CD4-positive, alpha-beta memory T cell (primary cell): ENCODE measurements at places on chromosomes 7 and 10.

GRCh38 chr10:47061776-47062175 lies 150.5 kb downstream of the PTPN20 start:
- no peak for DNase-seq

GRCh38 chr7:16850614-16851466 lies 30.9 kb downstream of the AGR3 start:
- no peak for DNase-seq

DNA sequence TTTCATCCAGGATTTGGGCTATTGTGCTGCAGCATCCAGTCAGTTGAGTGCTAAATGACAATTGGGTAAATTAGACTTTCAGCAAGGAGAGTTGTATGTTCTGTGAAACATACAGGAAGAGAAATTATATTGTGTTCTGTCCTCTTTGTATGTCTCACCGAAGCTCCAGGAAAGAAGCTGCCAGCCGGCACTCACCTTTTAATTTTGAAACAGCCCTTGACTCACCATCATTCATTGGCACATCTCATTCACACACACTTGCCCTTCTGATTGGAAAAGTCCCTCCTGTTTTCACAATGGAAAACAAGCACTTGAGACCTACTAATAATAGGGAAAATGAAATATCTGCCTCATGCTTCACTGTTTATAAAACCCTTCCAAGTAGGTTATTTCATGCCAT lies 495.6 kb downstream of the RPS24 start:
- no peak for DNase-seq

GRCh38 chr7:151007469-151007898 lies 16.7 kb downstream of the NOS3 start:
- DNase-seq: no peak

DNA sequence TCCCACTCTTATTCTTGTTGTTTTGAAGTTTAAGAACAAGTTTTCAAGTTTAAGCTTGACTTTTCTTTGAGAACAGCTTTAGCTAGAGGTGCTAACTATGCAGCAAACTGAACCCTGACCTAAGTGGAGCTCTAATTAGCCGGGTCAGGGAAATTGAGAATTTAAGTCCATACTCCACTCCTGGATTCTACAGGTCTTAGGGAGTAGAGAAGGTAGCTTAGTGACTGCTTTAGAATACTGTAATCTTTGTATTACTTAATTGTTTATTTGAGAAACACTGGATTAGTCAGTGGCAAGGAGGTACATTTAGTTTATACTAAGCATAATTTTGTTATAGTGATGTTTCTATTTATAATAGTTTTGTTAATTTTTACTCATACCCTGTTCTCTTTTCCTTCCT lies 74.6 kb upstream of the STRIP2 start:
- DNase-seq: no peak

DNA sequence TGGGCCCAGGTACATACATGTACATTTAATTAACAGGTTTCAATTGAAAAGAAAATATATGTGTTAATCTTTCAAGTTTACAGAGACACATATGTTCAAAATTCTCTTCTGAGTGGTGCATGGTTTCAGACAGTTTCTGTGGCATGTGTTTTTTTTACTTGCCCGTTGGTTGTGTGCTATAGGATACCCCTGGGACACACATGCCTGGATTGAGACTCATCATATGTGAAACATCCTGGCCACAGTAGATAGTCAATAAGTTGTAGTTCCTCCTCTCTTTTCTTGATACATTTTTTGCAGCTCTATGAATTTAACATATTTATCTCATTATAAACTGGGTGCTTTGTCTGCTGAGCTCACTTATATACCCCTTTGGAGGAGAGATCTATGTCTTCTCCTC lies 207.8 kb upstream of the CTBP2 start:
- no peak for DNase-seq

GRCh38 chr10:80537086-80537735 lies 491 bp upstream of the SH2D4B start:
- DNase-seq: no peak

DNA sequence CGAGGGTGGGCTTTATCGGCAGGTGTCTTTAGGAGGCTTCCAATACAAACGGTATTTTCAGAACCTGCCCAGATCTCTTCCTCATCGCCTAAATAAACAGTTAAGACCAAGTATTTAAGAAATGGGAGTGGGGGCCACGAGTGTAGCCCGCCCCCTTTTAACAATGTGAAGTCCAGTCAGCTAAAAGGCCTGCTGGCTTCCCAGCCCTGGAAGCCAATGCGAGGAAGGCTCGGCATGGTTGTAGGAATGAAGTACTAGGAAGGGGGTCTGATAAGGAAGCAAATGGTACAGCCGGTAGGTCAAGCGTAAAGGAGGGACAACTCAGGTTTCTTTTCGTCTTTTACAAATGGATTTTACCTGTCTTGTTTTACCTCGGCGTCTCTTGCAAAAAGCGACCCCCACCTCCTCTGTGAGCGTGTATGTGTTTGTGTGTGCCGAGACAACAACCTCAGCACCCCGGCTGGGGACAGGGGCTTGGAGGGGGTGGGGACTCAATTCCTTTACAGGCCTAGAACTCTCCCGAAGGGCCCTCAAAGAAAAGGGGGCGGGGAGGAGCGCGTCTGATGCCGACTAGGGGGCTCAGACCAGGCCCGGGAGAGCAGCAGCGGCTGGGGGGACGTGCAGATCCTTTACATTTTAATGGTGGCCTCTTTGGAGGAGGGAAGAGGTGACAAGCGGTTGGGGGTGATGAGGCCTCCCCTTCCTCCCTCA lies 147.6 kb downstream of the GPR85 start:
- DNase-seq: no peak

- DNase-seq: no peak
These were observed 58.9 kb downstream of the CALML3 start for GRCh38 chr10:5583525-5584175.

DNA sequence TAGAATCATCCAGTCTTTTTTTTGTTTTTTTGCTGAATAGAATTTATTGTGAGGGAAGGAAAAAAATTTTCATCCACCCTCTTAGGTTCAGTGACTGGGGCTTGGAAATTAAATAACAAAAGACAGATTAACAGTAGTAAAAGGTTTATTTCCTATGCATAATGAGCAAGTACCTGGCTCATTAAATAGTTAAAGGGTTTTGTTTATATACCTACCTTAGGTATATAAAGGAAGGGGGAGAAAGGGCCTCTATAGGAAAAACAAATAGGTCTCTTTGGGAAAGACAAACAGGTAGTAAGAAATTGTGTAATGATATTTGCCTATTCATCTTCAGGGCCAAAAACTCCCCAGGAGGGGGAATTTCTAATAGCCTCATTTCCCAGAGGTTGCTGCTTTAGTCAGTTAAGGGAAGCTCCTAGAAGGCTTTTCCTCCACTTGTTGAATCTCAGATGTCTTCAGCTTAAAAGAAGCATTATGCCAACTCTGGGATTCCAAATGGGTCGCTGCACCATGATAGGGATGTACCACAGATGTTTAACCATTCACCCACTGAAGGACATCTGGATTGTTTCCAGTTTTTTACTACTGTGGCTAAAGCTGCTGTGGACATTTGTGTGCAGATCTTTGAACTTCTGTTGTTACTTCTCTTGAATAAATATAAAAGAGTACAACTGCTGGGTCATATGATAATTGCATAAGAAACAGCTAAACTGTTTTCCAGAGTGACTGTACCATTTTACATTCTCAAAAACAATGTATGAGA lies 11.3 kb downstream of the ACADSB start:
- DNase-seq: no peak

- DNase-seq: no peak
These were observed 24.2 kb downstream of the SORBS1 start for GRCh38 chr10:95536894-95537541.

DNA sequence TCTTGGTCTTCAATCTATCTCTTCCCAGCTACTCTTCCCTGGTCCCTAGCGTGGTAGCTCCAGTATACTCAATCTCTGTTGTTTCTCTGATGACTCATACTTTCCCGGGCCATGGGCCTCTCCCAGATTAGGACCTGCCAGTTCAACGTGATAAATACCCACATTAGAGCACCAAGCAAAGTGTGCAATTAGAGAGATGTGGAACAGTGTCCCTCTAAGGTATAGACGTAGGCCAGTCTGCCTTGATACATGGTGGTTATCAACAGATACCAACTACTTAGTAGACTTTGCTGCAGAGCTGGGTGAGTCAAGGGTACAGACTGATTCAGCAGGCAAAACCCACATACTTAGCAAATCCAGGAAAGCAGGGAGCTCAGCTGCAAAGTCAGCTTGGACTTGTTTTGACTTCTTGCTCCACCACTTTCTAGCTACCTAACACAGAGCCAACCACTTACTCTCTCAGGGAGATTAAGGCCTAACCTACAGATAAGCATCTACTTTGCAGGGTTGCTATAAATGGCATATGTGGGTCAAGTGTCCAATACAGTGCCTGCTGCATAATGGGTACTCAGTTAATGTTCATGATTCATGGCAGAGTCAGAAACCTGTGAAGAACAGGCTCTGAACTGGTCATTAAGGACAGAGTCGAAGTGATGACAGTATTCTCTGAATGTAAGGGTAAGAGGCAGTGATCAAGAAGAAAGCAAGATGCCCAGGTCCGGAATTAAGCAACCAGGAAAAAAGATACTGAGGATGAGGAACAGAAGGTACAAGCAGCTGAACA lies 176.1 kb downstream of the CHN2 start:
- no peak for DNase-seq

DNA sequence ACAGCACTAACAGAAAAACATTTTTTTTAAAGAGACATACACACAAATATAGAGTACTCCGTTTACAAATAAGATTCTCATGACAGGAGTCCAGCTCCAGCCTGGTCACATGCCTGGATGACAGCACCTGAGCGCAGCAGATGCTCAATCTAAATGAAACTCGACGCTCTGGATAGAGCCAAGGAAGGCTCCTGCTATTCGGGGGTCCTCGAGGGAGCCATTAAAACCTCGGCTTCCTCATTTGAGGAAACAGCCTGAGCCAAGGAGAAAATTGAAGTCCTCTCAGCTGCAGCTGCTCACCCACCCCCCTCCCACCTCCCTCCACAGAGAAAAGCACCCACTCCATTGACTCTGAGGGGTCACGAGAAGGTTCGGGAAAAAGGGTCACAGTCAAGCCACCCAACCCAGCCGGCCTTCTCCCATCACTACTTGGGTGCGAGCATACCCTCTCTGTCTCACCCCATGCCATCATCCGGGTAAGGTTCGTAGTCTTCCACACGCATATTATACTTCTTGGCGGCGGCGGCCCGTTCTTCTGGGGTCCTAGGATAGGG lies 673 bp downstream of the NDUFB8 start:
- DNase-seq: peak; percentile 12

DNA sequence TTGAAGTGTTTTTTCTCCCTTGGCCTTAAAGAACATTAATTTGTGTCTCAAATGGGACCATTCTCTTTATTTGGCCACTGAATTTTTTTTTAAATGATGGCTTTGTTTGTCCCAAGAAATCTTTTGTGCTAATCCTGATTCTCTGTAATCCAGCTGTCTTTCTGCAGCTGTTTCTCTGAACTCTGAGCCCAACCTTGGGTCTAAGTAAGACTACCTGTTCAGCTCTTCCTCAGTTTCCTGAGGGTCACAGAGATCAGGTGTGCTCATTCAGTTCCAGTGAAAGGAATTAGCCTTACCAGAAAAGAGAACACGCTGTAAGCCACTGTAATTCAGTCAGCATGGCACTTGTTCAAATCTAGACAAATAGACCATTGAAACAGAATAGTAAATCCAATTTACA lies 94.2 kb downstream of the ANKIB1 start:
- DNase-seq: no peak

DNA sequence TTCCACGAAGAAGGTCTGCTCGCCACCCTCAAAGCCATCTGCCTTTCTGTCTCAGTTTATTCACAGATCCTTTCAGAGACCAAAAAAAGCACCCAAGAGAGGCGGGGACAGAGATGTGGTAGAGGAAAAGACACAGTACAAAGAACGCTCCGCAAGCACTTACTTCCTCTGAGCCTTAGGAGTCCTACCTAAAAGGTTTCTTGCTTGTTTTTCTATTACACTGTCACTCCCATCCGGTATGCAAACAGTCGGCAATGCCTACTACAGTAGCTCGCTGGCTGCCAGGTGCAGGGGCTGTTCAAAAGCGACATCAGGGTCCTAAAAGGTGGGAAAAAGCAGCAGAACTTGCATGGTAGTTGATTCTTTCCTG lies 816 bp downstream of the TECPR1 start:
- peak; percentile 71 for DNase-seq

DNA sequence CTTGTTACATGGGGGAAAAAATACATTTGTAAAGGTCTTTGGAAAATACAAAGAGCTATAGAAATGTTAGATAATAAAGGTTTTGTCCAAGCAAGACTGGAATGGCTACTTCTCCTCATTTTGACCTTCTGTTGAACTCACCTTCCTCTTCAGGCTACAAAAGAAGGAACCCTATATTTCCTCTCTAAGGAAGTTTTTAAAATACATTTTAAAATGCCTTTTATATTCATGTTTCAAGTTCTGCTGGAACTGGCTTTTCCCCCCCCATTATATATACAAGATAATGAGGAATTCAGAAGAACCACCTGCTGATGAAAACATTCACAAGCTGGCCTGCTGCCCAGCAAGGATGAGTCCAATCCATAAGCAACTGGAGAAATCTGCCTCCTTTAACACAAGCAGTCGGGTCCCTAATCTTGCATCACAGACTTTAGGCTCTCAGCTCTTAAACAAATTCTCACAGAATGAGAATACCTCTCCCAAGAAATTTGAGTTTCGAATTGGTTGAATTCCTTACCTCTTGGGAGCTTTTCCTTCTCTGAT lies 44.6 kb downstream of the MTERF1 start:
- DNase-seq: no peak

- no peak for DNase-seq
These were observed 2.0 kb downstream of the KAZALD1 start for GRCh38 chr10:101063548-101064414.

DNA sequence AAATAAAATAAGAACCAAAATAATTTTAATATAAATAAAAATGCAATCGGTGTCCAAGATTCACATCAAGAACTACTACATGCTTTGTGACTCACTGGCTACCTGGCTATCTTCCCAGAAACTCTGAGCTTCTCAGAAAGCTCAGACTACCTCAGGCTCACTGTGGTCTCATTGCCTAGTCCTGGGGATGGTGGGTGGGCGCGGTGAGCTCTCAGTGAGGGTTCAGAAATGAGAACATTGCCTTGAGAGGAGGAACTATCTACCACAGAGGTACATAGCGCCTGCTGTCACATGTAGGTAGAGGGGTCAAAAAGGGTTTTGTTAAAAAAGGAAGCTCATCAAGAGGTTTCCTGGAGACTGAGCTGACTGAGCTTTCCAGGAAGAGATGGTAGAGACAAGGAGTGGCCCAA lies 108.0 kb downstream of the WDFY4 start:
- DNase-seq: no peak
